ACHN (cell line): ENCODE measurements at places on chromosomes 1 and 21.

GRCh38 chr1:59752556-59753414, 62.0 kb upstream of the HOOK1 start:
- no peak for DNase-seq

DNA sequence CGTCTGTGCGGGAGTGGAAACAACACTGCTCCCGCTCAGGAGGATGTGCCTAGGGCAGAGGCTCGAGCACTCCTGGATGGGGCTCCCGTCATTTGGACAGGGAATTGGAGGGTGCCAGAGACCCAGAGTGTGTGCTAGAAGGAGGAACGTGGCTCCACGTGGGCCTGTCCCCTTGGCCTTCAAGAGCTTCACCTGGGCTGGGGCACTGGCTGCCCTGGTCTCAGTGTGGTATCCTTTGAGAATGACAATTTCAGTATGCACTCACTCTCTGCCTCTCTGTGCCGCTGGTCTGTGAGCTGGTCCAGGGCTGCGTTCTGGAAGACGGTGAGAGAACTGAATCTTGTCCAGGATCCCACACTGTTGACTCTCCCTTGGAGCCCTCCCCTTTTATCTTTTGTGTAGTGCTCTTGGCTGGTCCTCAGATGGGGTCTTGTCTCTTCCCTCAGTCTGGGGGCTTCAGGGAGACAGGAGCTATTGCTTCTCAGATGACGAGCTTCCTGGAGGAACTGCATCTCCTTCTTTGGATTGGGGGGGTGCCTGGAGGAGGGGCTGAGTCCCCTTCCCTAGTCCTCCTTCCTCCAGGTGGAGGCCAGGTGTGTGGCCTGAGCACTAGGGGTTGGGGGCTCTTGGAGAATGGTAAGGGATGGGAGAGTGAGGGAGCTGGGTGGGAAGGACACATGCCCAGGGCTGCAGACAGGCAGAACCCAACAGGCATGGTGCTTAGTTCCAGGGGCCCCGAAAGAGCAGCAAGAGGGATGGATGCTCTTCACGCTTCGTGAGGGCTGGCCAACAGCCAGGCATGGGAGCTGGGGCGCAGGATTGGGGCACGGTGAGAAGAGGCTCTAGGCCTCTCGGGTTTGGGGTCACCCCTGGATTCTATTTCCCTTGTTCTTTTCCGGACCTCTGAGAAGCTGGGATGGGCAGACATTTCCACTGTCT, 14.8 kb upstream of the ETV3L start:
- no peak for DNase-seq

DNA sequence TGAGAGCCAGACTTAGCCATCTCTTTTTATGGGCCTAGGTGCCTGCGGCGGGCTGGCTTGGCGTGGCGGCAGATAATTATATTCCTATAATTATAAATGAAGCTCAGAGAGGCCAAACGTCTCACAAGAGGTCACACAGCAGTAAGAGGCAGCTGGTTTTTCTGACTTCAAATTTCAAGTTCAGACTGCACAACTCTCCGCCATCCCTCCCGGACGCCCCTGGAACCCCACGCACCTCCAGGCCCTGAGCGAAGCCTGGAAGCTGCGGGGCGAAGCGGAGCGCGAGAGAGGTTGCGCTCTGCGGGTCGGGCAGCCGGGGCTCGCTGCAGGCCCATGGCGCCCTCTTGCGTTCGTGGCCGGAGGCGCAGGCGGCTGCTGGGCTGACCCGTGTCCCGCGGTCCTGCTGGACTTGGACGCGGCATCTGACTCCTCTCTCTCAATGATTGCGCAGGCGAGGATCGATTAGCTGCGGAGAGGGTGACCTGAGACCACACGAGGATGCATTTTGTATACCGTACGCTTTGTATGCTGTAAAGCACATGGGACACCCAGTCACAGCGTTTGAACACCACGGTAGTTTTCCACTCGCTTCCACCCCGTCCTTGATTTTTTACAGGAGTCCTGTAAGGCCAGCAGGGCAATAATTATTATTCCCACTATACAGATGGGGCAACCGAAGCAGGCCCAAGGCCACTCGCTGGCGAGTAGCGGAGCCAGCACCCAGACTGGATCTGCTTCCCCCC, 272.7 kb downstream of the FOXD2 start:
- peak; percentile 53 for DNase-seq

- DNase-seq: no peak
Measured at GRCh38 chr21:38570596-38570995, 72.3 kb upstream of the ERG start.

DNA sequence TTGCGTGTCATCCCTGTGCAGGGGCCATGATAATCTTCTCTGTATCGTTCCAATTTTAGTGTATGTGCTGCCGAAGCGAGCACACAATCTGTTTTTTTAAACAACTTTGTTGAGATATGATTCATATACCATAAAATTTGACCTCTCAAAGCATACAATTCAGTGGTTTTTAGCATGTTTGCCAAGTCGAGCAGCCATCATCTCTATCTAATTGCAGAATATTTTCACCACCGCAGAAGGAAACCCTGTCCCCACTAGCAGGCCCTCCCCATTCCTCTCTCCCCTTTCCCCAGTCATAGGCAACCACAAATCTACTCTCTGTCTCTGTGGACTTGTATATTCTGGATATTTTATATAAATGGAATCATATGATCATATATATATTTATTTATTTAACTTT, 78.7 kb upstream of the TINAGL1 start:
- DNase-seq: no peak

GRCh38 chr1:235953801-235954200, 87.1 kb upstream of the LYST start:
- DNase-seq: peak; percentile 57

DNA sequence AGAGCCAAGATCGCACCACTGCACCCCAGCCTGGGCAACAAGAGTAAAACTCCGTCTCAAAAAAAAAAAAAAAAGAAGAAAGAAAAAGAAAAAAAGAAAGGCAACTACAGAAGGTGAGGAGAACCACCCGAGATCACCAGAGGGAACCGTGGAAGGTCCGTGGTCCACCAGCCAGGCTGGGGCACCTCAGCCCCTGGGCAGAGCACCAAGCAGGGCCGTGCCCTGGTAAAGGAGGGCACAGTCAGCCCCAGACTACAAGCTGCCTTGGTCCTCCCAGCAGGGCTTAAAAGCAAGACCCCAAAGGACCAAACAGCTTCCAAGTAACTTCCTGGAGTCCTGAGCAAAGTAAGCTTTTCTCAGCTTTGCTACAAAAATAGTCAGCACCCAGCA, 8.8 kb upstream of the SAMD11 start:
- DNase-seq: no peak

DNA sequence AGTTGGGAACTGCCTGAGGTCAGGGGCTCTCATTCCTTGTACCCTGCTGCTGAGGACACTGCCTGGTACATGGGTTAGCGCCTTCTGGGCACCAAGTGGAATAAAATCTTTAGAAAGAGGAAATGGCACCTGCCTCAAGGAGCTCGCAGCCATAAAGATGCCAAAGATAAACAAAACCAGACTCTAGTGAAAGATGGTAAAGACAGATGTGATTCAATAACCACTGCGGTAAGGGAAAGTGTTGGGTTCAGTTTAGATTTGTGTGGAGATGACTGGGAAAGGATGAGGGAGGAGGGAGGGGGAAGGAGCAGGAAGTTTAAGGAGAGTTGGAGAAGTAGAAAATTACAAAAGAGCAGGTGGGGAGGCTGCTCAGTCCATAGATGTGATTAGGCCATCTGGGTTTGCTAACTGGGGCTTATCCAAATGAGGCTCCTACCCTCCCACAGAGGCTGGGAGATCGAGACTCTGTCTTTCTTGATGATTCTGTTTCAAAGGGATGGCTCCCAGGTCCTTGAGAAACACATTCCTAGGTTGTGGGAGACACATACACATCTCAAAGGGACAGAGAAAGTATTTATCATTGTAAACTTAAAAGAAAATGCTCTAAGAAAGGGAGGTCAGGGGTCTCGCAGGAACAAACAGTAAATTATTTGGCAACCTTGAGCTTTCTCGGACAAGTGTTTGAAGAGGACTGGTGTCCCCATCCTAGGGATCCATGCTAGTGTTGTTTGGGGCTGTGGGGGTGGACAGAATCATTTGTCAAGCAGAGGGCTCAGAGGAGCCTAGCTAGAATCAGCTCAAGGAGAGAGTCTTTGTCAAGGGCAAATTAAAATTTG, 65.7 kb upstream of the MORC3 start:
- DNase-seq: no peak

DNA sequence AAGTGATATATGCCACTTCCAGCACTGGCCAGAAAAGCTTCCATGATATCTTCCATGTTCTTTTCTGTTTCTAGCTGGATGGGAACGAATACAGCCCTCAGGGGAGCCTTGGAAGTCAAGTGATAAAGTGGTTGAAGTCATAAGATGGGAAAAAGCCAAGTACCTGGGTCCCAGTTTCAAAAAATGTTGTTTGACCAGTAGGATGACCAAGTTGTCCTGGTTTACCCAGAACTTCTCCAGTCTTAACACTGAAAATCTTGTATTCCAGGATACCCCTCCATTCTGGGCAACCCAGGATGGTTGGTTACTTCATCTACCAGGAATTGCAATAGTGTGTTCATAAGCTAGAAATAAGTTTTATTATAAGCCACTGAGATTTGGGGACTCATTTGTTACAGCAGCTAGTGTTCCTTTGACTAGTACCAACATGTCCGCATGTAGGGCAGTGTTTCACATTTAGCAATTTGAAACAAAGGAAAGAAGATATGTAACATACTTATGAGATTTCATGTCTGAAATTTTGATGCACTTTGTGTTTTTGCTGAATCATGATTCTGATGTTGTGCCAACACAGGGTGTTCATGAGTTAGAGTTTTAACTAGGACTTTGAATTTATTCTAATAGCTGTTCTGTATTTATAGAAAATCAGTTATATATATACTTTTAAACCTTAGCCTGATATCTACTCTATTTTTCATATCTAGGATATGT, 139.9 kb downstream of the TPR start:
- DNase-seq: no peak

GRCh38 chr1:38820860-38821259, 38.7 kb downstream of the RRAGC start:
- DNase-seq: no peak

DNA sequence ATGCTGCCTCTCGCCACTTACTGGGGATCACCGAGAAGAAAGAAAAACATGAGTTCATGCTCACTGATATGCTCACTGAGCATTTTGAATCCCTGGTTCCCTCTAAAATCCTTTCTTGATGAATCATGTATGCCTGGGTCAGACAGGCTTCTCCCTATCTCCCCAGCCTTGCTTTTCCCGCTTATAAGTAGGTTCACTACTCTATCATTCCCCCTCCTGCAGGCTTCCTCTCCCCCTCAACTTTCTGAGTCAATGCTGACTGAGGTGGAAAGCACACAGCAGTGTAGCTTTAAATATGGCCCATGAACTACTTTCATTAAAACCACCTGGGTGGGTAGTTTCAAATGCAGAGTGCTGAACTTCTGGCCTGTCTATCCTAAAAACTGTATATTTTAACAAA, 41.7 kb downstream of the FMO4 start:
- DNase-seq: peak; percentile 82

DNA sequence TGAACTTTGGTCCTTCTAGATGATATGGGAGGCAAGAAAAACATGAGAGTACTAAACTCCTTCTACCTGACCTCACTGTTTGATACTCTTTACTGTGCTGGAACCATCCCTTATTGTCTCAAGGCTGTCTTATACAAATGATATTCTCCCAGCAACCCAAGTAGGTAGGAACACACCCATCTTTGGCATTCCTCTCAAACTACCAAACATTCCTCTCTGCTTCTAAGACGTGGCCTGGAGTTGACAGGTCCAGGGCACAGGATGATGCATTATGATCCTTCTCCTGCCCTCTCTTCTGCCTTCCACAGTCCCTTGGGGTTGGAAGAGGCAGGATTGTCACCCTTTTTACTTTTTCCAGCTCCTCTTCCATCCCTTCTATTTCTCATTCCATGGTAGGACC, 90.5 kb downstream of the SPATA17 start:
- no peak for DNase-seq

GRCh38 chr1:110087812-110088738, 17.6 kb upstream of the ALX3 start:
- peak; percentile 56 for DNase-seq

- DNase-seq: peak; percentile 9
Measured at GRCh38 chr1:209527372-209527771, 56.1 kb upstream of the CAMK1G start.

DNA sequence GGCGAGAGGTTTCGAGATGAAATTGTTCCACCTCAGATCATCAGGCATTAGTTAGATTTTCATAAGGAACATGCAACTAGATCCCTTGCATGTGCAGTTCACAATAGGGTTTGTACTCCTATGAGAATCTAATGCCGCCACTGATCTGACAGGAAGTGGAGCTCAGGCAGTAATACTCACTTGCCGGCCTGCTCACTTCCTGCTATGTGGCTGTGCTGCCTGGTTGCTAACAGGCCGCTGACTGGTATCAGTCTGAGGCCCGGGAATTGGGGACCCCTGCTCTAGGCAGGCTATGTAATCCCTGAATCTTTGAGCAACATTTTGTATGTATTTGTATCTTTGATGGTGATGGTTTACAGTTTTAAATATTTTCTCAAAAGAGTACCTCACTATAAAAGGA, 32.5 kb downstream of the XKR8 start:
- DNase-seq: no peak

DNA sequence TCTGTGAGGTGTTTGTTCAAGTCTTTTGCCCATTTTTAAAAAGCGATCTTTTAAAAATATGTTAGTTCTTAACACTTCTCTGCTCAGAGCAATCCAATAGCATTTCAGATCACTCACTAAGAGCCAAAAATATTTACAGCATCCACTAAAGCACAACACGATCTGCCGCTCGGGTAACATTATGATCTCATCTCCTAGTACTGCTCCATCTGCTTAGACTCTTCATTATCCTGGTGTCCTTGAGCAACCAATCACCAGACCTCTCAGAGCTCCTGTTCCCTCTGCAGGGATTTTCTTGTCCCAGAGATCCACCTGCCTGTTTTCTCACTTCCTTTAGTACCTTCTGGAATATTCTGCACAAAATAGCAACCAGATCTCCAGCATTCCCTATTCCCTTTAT, 235.3 kb upstream of the ESRRG start:
- no peak for DNase-seq

- no peak for DNase-seq
Measured at GRCh38 chr1:8226747-8227146, 91.2 kb upstream of the SLC45A1 start.

- DNase-seq: no peak
Measured at GRCh38 chr1:30449003-30449402, 274.4 kb downstream of the MATN1 start.

DNA sequence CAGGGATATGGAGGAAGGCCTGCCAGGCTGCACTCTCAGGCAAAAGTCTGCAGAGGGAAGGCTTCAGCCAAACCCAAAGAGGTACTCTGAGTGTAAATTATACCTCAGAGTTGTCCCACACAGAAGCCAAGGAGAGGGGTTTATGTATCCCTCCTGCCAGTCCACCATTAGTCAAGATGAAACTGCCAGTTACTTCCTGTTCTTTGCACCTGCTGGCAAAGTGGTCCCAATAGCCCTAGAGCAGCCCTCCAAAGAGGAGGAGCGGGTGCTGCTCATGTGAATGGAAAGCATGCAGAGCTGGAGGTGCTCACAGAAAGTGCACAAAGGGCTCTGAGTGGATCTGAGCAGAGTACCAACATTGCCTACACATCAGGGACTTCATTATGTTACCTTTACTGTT, 37.1 kb upstream of the MCOLN3 start:
- no peak for DNase-seq
